Muscle of back (tissue), 13 donors: ENCODE measurements at places on chromosomes 4 and X.

DNA sequence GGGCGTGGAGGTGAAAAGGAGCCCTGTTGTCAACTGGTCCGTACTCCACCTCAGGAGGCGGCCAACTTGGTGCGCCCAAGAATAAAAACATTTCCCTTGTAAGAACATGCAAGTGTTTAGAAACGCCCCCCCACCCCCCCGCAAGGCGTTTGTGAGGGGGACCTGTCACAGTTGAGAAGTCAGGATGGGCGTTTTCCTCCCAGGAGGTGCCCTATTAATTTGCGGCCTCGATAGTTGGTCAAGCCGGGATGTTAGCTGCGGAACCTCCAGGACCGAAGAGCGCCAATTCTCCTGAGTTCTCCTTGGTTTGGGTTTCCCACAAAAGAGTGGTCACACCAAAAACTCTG lies 651 bp upstream of the SAP30 start:
- no peak for DNase-seq

DNA sequence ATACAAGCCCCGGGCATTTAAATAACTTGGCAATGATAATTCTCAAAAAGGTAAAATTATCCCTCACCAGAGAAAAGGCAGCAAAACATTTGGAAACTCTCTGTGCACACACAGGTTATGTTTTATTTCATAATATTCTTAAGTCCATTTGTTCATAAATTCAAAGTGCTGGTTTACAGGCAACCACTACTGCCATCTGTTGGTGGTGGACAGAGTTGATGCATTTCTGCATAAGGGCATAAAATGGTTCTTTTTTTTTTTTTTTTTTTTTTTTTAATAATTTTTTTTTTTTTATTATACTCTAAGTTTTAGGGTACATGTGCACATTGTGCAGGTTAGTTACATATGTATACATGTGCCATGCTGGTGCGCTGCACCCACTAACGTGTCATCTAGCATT lies 31.5 kb upstream of the IL21 start:
- peak; percentile 30 for DNase-seq

DNA sequence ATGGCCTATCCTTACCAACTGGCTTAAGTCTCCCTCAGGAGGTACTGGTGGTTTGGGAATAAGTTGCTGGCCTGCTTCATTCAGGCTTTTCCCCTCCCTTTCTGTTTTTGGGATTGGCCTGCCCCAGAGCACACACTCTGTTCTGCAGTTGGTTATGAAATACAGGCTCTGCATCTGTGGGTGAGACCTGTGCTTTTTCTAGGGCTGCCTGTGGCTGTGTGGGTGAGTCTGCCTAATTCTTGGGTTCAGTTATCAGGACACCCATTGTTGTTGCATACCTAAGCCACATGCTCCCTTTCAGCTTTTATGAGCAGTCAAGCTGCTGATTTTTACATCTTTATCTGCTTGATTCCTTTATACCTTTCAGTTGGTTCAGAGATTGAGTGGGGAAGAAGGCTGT lies 19.0 kb upstream of the CWH43 start:
- DNase-seq, result no peak

GRCh38 chr4:142663828-142664227 lies 182.3 kb downstream of the INPP4B start:
- DNase-seq, result no peak

DNA sequence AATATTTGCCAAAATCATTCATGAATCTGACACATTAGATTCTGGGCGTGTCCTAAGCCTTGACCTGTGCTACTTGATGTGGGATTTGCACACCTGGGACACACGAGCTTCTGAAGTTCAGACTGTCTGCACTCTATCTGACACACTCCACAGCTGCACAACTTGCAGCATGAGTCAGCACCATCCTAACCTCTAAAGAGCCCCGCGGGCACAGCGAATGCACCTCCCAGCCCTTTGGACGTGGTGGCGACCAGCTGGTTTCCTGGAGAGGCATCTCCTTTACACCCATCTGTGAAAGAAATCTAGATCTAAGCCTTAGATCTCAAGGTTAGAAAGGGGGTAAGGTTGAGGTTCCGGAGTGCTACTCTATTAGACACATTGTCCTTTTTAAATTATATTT lies 69.2 kb downstream of the SORBS2 start:
- no peak for DNase-seq

DNA sequence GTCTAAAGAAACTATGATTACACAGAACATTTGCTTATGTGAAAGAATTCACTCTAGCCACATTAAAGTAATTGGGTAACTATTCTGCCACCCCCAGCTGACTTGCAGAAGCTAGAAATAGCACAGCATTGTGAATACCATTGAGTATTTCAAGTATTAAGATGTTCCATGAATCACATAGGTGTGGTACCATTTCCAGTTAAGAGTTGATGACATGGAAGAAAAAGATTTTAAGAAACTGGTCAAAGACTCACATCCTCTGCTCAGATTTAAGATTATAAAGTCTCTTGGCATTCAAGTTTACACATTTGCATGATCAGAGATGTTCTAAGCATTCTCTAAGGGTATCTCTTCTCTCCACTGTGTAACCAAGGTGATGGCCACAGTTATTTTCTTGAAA lies 287.5 kb downstream of the CAMK2D start:
- DNase-seq, result peak; percentile 76

DNA sequence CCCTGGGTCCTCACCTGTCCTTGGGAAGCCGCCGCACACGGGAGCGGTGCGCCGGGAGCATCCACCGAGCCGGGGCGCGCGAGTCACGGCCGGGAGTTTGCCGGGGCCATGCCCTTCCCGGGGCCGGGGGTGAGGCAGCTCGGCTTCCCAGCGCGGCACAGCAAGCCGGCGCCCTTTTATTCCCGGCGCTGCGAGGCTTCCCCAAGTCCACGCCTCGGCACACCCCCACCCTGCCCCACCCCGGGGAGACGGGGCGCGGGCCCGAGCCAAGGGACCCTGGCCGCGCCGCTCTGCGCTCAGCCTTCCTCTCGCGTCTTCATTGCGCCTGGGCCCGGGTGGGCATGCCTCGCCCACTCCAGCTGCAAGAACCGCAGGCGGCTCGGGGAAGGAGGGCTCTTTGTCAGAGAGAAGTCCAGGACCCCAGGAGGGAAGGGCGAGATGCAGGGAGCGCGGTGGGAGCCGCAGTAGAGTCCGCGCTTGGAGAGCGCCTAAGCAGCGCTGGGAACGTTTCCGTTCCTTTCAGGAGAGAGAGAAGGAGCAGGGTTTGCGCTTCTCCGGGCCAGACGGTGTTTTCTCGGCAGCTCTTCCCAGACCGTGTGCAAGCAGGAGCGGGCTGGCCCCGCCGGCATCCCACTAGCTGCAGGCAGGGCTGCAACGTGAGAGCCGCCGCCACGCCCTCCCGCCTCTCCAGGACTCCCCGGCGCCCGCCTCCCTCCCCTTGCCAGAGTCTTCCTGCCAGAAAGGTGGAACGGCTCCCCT lies at the start of gene MXRA5:
Gene MXRA5 (minus strand): TSS at position 152 of the 759 bp plus-strand sequence. CDS start 2,819 bp downstream, outside the sequence.
- DNase-seq, result no peak

DNA sequence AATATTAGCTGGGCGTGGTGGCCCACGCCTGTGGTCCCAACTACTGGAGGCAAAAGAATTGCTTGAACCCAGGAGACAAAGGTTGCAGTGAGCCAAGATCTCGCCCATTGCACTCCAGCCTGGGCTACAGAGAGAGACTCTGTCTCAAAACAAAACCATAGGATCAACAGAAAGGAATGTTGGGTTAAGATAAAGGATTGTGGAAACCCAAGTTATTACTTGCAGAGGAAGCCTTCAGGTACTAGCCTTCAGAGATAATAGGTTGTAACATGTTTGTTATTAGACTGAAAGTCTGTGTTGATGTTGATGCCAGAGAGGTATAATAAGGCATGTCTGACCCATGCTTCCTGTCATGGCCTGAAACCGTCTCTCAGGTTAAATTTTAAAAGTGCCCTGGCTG lies 16.9 kb downstream of the SSX5 start:
- DNase-seq, result no peak

DNA sequence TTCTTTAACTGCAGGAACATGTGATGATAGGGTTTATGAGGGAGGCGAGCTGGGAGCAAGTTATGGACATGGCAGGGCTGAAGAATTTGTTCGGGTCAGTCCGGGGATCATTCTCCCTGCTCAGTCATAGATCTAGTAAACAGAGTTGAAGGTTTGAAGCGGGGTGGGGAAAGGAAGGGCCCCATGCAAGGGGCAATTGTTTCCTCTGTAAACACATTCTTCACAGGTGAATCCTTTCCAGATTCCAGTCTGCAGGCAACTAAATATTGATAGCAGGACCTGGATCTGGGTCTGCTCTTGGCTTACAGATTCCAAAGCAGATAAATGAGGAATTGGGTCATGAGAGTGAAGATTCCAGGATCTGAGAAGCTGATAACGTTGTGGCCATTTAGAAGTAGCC lies 44.3 kb upstream of the ARHGAP24 start:
- no peak for DNase-seq

GRCh38 chrX:100994352-100995281 lies 25.1 kb downstream of the ARL13A start:
- no peak for DNase-seq

DNA sequence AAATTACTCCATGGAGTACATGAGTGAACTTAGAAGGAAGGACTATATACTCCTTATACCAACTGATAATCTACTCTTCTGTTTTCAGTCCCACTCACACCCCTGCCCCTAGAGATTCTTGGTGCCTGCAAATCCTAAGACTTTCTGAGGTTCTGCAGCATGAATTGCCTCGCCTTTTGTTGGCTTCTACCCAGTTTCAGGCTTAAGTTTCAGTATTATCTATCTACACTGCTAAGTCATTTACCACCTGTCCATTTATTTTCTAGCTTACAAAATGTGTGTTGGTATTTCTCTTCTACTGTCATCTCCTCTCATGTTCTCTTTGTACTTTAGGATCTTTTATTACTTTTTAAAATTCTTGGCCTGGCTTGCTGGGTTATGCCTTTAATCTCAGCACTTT lies 94.4 kb upstream of the AMOT start:
- DNase-seq, result no peak

DNA sequence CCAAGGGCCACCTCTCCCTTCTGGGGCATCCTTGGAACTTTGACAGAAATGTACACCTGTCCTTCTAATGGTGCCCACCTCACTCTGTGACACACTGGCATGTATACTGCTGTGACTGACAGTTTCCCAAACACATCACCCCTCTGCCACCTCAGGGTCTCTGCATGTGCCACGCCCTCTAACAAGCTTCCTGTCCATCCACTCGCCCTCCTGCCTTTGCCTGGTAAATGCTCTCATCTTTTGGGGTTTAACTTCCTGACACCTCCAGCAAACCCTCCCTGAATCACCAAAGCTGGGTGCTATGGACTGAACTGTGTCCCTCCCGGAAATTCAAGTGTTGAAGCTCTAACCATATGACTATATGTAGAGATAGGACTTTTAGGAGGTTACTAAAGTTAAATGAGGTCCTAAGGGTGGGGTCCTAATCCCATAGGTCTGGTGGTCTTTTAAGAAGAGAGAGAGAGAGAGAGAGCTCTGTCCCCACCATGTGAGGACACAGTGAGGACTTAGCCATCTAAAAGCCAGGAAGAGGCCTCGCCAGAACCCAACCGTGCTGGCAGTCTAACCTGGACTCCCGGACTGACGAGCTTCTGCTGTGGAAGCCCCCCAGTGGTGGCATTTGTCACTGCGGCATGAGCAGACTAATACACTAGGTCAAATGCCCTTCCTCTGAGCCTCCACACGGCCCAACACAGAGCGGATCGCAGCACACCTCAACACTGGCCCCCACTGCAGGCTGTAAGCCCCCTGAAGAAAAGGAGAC lies 95.6 kb downstream of the AFAP1 start:
- DNase-seq, result peak; percentile 70

GRCh38 chrX:100681599-100681998 lies 37.6 kb downstream of the SRPX2 start:
- DNase-seq, result no peak
